NCI-H1092 (cell line): ENCODE measurements at places on chromosomes 5 and 9.

DNA sequence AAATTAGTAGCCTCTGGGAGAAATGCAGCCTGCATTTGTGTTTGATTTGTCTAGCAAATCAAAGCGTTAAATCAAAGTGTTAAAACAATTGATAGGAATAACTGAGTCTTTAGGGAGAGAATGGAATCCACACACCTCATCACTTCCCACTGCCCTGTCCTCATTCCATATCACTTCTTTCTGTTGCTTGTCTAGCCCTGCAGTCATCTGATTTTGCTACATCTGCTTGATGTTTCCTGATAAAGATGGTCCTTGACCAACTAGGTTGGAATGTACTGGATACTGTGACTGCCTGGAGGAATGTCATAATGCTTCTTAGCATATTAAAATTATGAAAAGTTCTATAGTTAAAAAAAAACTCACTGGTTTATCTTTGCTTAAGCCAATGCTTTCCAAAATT, 119.9 kb downstream of the DOCK2 start:
- no peak for DNase-seq

DNA sequence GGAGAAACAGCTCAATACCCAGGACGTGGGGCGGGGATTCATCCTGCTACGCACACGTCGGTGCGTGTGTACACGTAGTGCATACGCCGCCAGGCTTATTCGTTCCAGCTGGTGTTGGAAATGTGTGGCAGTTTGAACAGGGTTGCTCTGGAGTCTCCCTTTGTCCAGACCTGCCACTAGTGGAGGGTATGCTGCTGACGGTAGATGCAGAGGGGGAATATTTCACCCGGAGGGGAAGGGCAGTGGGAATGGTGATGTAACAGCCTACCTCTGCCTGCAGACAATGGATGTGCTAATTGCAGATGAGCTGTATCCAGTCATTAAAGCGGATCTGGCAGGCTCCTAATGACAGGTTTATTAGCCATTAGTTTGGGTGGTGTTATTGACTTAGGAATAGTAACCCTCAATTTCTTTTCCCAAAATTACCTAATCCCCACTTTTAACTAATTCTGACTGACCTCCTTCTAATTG, 142.7 kb downstream of the PAX5 start:
- no peak for DNase-seq

- DNase-seq, result no peak
These were observed 94.7 kb downstream of the GCNT1 start for GRCh38 chr9:76553680-76554079.

DNA sequence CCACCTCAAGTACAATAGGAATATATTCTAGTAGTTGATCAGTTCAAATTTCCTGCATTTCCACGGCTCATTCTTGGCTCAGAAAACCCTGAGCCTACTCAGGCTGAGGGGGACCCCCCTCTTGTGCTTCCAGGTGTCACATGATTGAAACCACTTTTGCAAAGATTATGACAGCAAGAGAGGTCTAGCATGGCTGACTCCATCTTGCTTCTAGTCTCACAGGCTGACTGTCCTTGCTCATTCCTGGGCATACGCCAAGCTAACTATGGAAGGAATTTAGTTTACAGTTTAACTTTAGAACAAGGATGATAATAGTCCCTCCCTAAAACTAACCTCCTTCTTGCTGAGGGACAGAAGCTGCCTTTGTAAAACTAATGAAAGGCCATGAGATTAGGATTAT, 154.1 kb downstream of the SNX18 start:
- no peak for DNase-seq

GRCh38 chr5:55324815-55325418, 17.1 kb downstream of the MTREX start:
- no peak for DNase-seq

DNA sequence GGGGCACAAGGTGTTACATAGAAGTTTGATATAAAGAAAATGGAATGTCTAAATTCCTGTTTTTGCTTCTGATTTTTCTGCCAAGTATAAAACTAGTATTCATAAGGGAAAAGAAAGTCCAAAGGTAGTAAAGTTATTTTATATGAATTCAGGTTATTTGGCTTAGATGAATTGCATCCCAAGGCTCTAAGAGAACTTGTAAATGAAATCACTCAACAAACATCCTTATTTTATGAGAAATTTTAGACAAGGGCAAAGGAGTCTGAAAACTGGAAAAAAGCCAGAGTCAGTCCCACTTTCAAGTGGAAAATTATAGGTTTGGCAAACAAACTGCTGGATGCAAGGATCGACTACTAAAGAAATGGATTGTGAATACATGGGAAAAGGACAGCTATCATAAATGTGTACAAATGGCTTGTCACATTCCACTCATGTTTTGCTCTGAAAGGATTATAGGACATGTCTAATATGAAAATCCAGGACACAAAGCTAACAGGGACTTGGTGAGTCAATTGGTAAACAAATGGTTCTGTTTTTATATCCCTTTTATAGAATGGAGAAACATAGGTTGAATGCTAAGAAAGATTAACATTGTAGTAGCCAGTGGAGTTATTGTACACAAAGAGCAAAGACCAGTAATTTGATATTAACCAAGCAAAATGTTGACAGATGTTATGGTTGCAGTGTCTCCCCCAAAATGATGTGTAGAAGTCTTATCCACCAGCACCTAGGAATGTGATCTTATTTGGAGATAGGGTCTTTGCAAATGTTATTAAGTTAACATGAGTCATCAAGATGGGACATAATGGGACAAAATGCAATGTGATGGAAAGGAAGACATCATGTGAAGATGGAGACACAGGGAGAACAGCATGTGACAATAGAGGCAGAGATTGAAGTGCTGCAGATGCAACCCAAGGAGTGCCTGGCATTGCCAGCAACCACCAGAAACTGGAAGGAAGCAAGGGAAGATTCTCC, 495.7 kb downstream of the TLE1 start:
- DNase-seq, result no peak

DNA sequence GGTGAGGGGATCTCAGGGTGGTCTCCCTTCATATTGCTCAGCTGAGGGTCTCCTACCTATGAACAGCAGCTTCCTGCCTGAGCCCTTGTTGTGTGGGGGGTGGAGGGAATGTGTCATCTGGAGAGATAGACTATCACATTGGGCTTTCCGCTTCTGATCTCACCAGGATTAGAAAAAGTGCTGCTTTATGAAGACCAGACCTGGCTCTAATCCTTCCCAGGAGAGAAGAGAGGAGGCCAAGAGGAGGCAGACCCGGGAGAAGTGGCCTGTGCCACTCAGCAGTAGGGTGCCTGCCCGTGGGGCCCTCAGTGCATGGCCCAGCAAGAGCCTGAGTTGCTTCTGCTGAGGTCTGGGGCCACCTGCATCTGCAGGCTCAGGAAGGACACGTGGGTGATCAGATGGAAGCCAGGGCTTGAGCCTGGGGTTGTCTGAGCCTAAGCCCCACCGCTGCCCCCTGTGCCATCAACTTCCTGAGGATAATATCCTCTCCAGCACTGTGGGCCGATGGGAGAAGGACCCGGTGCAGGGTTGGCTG, 22.1 kb upstream of the COL5A1 start:
- no peak for DNase-seq

DNA sequence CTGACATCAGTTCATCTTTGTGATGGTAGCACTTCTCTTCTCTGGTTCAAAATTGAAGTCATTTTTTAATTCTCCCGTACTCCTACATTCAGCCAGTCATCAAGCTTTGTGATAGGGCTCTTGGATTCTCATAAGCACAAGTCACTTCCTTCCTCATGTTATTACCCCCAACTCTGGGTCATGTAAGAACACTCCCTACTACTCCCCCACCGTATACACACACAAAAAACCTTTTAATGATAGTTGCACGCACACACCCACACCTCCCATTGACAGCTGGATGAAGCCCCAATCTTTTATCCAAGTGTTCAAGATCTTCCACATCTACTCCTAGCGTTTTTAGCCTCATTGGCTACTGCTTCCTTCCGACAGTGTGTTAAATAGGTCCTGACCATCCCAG, 16.8 kb downstream of the KDM3B start:
- no peak for DNase-seq

GRCh38 chr5:144122641-144123040, 47.8 kb downstream of the YIPF5 start:
- DNase-seq, result no peak

- DNase-seq, result no peak
These were observed 153.2 kb downstream of the EDIL3 start for GRCh38 chr5:84231433-84231832.

DNA sequence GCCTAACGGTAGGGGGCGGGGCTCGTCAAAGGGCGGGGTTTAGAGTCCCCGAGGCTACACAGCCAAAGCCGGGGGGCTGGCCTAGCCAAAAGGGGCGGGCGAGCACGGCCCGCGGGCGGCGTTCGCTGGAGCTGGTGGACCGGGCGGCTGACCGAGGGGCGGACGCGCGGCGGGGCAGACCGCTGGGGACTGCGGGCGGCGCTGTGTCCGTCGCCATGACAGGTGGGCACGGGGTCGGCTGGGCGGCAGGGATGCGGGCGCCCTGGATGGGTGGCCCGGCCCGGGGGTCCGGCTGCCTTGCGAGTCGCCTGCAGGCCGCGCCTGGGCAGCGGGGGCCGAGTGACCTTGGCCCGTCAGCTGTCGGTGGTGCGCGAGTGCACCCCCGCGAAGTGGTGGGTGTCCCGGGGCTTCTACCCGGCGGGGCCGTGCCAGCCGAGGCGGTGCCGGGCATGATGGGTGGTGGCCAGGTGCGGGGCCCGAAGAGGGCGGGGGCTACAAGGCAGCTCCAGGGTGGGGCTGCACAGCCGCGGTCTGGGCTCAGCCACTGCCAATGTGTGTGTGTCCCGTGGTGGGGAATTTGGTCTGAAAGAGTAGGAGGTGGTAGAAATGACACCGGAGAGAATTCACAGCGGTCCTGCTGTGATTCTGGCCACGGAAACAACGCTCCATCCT, at the start of gene CARD19:
Gene CARD19 (plus strand): TSS at position 87 of the 672 bp plus-strand sequence. CDS start 129 bp downstream, at position 216.
- no peak for DNase-seq

GRCh38 chr9:108776920-108777639, 78.7 kb downstream of the ACTL7B start:
- no peak for DNase-seq

DNA sequence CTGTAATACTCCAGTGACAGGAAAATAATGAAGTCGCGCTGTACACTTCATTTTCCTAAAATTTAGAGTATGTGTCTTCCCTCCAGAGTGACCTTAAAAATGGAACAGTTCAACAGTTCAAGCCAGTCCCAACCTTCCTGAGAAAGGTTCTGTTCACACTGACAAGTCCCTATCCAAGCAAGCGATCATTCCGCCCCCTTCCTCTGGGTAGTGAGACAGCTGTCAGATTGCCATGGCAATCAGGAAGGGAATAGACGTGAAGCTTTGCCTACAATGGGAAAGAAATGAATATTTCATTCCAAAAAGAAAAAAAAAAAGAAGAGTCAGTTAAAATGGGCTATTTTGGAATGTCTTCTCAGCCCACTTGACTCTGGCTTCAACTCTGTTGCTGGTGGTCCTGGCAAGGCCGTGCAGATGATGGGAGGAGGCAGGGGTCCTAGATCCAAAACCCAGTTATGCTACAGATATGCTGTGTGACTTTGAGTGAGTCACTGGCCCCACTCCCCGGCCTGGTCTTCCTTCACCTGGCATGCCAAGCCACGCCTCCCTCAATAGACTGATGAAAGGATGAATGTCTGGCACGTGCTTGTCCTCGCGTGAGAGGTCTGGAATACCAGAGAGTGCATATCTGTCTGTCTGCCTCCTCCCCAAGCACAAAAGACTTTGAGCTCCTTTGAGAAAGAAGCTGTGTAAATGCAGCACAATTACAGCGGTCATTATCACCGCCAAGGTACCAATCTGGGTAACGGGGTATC, 165.8 kb upstream of the WWC1 start:
- no peak for DNase-seq

DNA sequence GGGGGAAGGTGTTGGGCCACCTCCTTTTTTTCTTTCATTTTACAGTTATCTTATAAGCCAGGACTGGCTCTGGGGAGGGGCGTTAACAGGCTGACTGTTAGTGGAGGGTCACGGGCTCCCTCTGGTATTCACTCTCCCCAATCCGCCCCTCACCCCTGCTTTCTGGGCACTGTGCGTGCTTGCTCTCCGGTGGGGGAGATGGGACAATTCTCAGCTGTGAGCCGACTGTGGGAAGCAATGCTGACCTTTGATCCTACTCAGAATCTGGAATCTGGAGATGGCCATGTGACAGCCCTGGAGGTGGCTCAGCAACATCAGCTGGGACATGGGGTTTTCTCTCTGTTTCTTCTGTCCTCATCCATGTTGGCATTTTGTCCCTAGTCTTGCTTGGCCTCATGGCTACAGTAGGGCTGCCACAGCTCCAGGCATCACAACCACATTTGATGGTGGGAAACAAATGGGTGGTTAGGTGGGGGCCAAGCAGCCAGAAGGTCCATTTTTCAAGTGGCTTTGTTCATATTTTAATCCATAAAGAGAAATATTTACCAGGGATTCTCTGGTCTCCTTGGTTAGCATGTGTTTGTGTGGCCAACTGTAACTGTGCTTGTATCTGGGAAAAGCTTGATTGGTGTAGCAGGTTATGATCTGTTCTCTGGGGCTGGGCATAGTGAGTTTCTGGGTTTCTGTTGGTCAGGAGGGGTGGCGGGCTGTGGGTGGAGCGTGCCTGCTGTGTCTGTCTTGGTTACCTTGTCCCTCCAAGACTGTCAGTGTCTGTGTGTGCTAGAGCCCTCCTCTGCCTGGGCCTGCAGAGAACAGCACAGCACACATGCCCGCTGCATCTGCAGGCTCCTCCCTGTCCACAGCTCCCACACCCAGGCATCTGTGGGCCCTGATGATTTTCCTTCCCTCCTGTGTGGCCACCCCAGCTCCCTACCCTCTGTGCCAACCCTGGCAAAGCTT, 12.4 kb downstream of the WNK2 start:
- DNase-seq, result no peak

DNA sequence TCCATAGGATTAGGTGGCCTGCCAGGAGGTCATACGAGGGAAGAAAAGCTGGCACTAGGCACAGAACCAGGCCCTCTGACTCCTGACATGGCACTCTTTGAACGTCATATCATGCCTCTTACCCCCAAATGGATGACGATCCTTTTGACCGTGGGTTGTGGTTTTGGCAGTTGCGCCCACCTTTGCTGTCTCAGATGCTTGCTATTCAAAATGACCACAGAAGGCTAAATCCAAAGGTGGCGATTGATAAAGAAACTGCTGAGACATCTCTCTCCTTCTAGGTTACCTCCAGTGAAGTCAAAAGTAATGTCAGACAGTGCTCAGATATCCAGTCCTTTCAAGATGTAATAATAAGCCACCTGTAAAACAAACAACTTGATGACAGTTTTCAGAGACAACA, 385.0 kb downstream of the EFNA5 start:
- no peak for DNase-seq

- no peak for DNase-seq
These were observed 143.6 kb downstream of the BOD1 start for GRCh38 chr5:173472784-173473278.
